ENCODE measurements at places on chromosomes 3 and 15.

- DNase-seq: no peak
Observed at GRCh38 chr3:42746455-42747450, 26.3 kb downstream of the CCDC13 start.

DNA sequence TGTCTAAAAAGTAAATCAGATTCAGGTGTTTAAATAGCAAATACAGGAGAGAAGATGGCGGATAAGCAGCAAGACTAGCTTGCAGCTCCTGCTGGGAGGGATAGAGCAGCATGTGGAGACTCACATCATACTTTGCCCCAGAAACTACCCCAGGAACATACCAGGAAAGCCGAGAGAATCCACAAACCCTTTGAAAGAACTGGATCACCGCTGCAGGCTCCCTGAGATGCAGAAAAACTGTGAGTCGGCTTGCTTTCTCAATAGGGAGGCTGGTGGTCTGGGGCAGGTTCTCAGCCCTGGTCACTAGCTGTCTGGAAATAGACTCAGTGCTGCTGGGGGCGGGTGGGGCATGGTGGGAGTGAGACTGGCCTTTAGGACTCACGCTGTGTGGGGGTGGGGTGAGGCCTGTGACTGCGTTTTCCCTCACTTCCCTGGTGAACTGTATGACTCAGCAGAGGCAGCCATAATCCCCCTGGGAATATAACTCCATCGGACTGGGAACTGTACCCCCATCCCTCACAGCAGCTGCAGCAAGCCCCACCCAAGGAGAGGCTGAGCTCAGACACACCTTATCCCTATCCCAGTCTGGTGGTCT lies 142.8 kb downstream of the CNTN6 start:
- no peak for DNase-seq

DNA sequence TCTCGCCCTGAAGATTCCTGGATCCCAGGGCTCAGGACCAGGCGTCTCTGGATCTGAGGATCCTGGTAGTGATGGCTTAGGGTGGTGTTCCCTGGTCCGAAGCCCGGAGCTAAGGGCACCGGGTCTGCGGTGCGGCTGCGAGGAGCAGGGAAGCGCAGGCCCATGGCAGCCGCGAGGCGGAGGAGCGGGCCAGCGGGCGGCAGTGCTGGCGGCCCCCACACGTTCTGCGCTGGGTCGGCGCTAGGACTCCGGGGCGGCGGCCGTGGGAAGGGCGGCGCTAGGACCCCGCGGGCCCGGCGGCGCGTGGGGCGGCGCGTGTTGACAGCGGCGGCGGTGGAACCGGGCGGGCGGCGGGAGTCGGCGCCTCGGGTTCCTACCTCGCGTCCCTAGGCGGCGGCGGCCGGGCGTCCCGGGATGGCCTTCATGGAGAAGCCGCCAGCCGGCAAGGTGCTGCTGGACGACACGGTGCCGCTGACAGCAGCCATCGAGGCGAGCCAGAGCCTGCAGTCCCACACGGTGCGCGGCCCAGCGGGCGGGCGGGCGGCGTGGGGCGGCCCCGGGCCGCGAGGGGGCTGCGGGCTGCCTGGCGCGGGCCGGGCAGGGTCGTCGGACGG lies at the start of gene PXK:
Gene PXK, plus strand, starts transcription at position 318 of the 614 bp plus-strand sequence. Its CDS starts 97 bp downstream, at position 415.
- DNase-seq: no peak

DNA sequence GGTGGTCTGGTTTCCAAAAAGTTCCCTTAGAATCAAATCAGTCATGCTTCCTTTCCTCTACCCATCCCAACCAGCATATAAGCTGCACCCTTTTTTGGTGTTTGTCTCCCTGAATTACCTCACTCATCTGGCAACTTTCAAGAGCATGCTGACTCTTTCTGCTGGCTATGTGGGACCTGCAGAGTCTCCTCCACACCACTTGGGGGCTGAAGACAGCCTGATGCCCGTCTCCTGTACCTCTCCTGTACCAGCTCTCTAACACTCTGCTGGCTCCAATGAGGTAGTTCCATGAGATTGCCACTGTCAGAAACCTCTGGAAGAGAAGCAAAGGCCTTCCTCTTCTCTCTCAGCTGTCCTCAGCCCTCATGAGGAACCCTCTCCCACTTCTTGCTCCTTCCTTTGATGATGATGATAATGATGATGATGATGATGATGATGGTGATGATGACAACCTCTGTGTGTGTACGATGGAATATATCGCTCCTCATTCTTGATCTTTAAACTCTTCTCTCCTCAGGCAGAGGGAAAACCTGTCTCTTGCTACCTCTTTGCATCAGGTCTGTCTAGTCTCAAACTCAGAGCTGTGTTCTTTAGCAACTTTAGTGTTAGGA lies 257.5 kb downstream of the ZNF621 start:
- no peak for DNase-seq

- DNase-seq: no peak
Observed at GRCh38 chr3:24004171-24004938, 59.3 kb downstream of the NR1D2 start.

GRCh38 chr15:68592544-68592943 lies 13.8 kb downstream of the CORO2B start:
- DNase-seq: no peak

DNA sequence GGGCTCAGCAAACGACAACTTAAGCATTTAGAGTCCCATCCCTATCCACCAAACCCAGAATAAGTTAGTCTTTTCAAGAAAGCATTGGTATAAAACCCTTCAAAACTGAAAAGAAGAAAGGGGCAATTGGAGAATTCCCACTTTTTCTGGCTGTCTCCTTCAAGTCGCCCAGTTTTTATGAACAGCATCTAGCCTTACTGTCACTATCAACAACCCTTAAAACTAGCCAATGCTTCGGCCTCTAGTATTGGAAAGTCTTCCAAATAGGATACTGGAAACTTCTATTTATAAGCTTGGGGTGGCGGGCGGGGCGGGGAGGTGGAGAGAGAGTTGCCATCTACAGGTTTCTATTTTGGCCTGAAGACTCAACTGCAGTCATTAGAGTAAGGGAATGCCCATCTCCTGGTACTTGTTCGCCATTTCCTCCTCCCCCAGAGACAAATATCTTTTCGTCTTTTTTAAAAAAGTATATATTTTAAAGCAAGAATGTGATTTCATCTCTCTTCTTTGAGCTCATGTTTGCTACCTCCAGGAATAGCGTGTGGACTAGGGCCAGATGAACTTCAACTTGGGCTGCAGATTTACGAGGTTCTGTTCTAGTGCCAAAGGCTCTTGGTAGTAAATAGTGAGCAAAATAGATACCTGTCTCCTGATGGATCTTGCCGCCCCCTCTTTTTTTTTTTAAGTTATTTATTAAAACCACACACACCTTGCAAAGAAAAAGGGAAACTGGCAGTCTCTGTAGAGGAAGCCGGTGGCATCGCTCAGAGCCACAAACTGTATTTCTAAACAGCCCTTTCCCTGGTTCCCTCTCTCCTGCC lies 2.7 kb downstream of the BCL6 start:
- no peak for DNase-seq

DNA sequence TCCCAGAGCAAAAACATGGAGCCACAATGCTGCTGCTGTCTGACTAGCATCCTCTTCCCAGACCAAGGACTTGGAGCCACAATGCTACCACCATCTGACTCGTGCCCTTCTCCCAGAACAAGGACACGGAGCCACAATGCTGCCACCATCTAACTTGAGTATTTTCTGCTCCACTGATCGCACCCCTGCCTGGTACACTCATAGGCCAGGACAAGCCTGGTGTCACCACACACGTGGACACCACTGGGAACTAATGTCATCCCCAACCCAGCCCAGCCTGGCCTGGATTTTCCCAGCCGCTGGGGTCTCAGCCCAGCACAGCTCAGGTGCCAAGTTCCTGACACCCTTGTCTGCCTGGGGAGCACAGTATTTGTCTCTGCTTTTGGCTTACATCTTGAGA lies 52.7 kb upstream of the GRIP2 start:
- DNase-seq: no peak

- DNase-seq: no peak
Observed at GRCh38 chr3:94453864-94454263, 391.0 kb downstream of the NSUN3 start.

Data from NCI-H774 (cell line).